Sigmoid colon (tissue), 7 donors: ENCODE measurements at places on chromosomes 1 and 21.

- no peak for DNase-seq
Observed at GRCh38 chr1:24454673-24455072, 39.1 kb downstream of the NIPAL3 start.

DNA sequence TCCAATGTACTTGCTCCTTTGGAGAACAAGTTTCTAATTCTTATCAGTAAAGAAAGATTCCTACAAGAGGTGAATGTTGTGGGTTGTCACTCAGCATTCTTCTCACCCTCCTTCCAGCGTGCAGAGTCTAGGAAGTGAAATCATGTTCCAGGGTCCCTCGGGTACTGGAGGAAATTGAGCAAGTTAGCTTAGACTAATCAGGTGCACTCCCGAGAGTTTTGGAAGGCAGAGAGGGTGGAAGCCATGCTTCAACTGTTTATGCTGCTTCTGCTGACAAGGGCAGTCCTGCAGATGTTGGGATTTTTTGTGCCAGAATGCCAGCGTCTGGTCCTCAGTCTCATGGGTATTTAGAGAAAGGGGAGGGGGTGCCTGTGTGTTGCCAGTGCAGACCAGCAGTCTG, 5.3 kb upstream of the C1orf115 start:
- DNase-seq = no peak

GRCh38 chr1:45913183-45913683, 109.8 kb downstream of the MAST2 start:
- peak; percentile 89 for DNase-seq

GRCh38 chr1:116889380-116889779, 20.3 kb upstream of the PTGFRN start:
- DNase-seq = no peak

GRCh38 chr1:224640018-224640417, 23.9 kb downstream of the CNIH3 start:
- DNase-seq = no peak

DNA sequence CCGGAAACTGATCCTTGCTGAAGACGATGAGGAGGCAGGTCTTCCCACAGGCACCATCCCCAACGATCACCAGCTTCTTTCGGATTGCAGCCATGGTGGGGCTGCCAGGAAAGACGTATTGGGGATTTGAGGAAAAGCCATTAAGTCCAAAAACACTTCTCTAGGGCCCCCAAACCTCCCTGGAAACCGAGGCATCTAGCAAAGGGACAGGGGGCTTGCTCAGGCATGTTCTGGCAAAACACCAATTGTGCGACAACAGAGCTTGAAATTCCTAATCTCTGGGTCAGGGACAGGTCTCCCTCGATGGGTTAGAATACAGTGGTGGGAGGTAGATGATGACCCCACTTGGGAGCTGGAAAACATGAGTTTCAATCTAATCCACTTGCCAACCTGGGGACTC, 3.2 kb downstream of the RHOC start:
- peak; percentile 53 for DNase-seq

- DNase-seq = no peak
Observed at GRCh38 chr1:178376008-178376407, 120.8 kb downstream of the CLEC20A start.

- no peak for DNase-seq
Observed at GRCh38 chr1:167152192-167152876, 58.5 kb downstream of the STYXL2 start.

GRCh38 chr1:5151511-5151910, 497.1 kb downstream of the AJAP1 start:
- no peak for DNase-seq

DNA sequence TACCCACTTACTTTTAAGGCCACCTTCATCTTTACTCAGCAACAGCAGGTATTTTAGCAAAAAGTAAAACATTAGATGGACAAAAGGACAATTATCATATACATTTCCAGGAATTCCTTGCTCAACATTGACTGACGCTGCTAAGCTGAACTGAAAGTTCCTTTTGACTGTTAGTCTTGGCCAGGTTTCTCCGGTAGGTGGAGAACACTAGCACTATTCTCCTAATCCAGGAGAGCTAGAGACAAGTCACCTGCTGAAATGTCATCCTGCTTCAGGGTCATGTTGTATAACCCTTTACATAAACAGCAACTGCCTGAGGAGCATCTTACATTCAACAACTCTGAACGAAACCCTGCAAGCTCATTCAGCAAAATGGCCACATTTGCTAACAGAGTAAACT, 109.0 kb upstream of the ESRRG start:
- DNase-seq = no peak

DNA sequence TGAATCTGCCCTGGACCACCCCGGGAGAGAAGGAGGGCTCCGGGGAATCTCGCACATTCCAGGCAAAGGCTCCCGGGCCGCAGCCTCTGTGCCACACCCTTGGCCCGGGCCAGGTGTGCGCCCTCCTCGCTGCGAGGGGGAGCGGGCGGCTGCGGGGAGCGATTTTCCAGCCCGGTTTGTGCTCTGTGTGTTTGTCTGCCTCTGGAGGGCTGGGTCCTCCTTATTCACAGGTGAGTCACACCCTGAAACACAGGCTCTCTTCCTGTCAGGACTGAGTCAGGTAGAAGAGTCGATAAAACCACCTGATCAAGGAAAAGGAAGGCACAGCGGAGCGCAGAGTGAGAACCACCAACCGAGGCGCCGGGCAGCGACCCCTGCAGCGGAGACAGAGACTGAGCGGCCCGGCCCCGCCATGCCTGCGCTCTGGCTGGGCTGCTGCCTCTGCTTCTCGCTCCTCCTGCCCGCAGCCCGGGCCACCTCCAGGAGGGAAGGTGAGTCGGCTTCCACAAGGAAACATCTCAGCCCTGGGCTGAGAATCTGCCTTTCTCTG, at the start of gene LAMC2:
Gene LAMC2, plus strand, starts transcription at position 324 of the 550 bp plus-strand sequence. Its CDS starts 89 bp downstream, at position 413.
- peak; percentile 67 for DNase-seq

GRCh38 chr1:91753878-91754277, 132.1 kb downstream of the TGFBR3 start:
- no peak for DNase-seq

GRCh38 chr1:156251527-156251926, 3.7 kb upstream of the PAQR6 start:
- no peak for DNase-seq

GRCh38 chr1:77370583-77371306, 88.9 kb downstream of the AK5 start:
- no peak for DNase-seq

DNA sequence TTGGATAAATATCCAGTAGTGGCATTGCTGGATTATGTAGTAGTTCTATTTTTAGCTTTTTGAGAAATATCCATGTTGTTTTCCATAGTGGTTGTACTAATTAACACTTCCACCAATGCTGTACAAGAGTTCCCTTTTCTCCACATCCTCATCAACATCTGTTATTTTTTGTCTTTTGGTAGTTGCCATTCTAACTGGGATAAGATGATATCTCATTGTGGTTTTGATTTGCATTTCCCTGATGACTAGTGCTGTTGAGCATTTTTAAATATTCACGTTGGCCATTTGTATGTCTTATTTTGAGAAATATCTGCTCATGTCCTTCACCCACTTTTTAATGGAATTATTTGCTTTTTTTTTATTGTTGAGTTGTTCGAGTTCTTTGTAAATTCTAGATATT, 183.9 kb downstream of the PTPRU start:
- DNase-seq = no peak
